Mammary epithelial cell (primary cell): ENCODE measurements at places on chromosomes 6 and 20. TPM values are rescaled to one million over a fixed set of nuclear protein-coding genes. Genes with fewer than 3 reads are reported as not detected.

Gene CGA
- not detected for polyA plus RNA-seq

Gene BCAS4
- polyA plus RNA-seq, result 21.4 TPM

Gene ACOT8
- polyA plus RNA-seq, result 38.5 TPM

Gene TMEM14A
- 28.4 TPM for polyA plus RNA-seq

Gene WFDC10A
- not detected for polyA plus RNA-seq

Gene MYLK2
- 0.06 TPM for polyA plus RNA-seq
